ENCODE measurements at places on chromosomes 13 and 19.

DNA sequence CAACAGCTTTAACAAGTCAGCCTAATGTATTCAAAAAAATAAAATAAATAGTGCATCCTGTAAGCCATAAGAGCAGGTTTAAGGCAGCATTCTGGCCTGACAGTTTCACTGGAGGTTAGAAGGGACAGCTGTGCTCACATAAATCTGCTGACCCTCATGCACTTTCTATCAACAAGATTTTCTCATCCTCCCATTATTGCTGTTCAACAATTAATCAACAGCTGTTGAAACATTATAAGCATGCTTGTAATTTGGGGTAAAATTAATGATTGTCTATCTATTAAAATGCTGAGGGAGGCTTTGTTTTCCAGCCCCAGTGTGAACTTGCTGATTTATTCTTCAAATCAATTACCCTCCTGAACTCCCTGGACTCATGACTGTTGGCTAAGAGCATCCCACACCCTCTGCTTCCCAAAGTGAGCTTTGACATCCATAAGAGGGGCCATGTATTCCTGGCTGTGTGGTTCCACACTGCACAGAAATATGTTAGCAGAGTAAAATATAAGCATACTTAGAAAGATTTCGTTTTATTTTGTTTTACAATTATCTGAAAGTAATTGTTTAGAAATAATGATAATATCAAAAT is 492.4 kb downstream of the EFNB2 start:
- no peak for DNase-seq

- no peak for DNase-seq
Observed at GRCh38 chr13:66139701-66140100, 1090.4 kb downstream of the PCDH9 start.

DNA sequence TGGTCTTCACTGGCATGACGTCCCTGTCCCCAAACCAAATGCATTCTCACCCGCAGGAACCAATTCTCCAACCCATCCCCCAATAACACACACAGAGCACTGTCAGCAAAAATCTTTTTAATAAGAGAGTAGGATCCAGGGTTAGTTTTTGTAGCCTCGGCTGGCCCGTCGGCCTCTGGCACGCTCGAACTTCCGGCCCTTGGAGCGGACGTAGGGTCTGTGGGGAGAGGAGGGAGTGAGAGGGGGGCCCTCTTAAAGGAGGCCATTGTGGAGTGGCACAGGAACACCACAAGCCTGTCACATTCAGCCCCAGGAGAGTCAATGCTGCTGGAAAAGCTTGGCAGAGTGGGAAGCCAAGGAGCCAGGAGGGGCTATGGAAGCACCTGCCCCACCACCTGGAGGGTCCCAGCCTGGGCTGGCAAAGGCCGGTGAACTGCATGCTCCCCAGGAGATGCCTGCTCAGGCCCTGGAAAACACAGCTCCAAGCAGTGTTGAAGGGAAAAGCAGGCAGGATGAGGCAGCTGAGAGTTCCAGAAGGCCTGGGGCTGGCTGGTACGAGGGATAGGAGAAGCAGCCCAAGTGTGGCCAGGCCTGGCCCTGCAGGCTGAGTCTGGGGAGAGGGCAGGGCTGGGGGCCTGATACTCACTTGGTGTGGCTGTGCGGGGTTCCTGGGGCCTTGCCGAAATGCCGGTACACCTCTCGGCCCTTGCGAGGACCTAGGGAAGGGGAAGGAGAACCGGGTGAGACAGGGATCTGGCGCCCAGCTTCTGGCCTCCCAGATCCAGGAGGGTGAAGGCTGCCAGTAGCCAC is 560 bp upstream of the FAM83E start:
- no peak for DNase-seq

- no peak for DNase-seq
Observed at GRCh38 chr13:27574661-27575060, 45.7 kb downstream of the LNX2 start.
